ENCODE measurements at places on chromosomes 11 and 22.

GRCh38 chr11:12102588-12103410 is 7.6 kb upstream of the MICAL2 start:
- no peak for DNase-seq

GRCh38 chr11:62430425-62430824 is 11.6 kb downstream of the SCGB1A1 start:
- DNase-seq = no peak

DNA sequence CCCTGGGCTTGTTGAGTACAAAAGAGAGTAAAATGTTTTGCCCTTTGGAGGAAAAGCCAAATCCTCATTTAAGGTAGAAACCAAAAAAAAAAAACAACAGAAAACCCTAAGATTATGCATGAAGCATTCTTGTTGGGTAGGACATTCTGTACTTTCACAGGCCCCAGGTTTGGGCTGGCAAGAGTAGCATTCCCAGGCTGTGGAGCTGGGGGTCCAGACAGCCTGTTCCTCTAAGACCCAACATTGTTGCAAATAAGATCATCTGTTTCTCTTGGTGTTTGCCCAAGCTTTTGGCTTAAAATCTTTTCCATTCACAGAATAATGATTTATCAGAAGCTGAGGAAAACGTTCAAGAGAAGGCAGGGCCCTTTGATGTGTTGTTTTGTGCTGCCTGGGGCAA is 123.8 kb downstream of the MICAL2 start:
- no peak for DNase-seq

GRCh38 chr22:30004694-30005093 is 75.6 kb upstream of the HORMAD2 start:
- no peak for DNase-seq

DNA sequence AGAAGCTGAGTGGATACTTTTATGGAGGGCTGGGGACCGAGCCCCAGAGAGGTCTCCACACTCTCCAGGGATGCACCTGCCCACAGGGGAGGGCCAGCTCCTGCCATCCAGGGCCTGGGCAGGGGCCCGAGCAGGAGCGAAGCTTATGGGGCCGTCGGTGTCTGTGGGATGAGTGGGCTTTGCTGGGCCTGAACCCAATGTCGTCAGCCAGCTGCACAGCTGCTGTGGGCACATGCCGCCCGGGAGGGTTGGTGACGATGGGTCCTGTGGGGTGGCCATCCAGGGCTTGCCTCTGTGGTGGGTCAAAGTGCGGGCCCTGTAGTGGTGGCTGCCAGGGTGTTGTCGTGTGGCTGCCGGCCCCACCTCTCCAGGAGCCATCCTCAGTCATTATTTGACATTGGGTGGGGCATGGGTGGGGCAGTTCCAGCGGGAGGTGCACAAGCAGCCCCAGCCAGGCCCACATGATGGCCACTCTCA is 447.1 kb downstream of the TBC1D22A start:
- DNase-seq = no peak

GRCh38 chr22:31846161-31847115 is 92.6 kb downstream of the DEPDC5 start:
- no peak for DNase-seq

DNA sequence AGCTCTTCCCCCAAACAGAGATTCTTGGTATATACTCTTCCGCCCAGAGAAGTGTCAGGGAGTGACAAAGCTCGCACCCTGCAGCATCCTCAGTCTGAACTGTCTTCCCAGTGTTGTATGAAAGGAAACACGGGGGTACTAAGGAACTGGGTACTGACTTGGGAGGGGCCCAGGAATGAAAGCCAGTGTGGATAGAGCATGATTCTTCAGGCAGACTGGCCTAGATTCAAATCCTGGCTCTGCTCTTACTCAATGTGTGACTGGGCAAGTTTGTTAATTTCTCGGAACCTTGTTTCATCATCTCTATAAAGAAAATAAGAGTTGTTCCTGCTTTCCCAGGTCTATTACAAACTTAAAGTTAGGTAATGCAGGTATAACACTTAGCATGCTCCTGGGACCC is 266.0 kb upstream of the NARS2 start:
- no peak for DNase-seq

- no peak for DNase-seq
These were observed 25.5 kb downstream of the RTN4R start for GRCh38 chr22:20242393-20243175.

DNA sequence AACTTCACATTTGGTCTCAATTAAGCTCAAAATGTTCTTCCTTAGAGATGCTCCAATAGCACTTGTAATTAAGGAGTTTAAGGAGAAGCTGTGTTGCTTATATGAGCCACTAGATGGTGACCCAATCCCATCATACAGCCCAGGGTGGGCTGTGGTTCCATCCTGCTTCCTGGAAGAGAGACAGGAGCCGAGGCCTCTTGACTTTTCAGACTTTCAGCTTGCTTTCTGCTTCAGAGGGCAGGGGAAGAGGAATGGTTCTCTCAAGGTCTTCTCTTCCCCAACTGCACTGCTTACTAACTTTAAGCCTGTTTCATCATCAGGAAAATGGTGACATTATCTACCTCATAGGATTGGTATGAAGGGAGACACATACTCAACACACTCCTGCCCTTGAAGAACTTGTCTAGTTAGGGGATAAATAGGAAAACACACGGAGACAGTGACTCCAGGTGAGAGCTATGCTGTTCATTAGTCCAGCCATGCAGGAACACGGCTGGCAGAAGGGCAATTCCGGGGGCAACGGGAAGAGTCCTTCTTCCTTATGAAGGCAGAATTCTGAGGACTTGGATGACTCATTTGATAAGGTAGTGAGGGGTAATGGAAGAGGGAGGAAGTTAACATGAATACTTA is 20.1 kb downstream of the TMEM218 start:
- peak; percentile 34 for DNase-seq

DNA sequence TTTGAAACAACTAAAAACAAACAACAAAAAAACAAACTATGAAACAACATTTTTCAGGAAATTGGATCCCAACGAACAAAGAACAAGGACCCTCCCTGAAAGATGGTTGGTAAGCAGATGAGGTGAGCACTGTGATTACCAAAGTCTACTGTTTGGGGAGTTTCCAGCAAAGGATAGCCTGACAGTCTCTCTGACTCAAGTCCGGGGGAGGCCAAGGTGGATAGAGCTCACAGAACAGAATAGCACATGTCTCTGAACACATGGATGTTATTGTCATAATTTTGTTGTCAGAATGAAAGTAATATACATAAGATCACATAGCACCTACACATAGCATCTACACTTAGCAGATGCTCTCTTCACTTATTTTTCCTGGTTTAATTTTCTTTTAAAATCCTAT is 501.3 kb upstream of the TENM4 start:
- no peak for DNase-seq

DNA sequence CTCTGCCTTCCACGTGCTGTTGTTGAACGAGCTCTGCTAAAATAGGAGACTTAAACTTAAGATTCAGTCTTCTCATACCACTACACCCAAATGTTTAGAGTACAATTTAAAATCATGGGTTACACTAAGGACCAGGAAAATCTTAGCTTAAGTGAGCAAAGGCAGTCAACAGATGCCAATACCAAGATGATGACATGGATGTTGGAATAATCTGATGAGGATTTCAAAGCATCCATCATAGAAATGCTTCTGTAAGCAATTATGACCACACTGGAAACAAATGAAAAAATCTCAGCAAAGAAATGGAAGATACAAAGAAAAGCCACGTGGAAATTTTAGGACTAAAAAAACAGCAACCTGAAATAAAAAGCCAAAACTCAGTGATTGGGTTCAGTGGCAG is 109.8 kb downstream of the ATXN10 start:
- DNase-seq = no peak

GRCh38 chr11:129102756-129103155 is 89.4 kb downstream of the ARHGAP32 start:
- no peak for DNase-seq

DNA sequence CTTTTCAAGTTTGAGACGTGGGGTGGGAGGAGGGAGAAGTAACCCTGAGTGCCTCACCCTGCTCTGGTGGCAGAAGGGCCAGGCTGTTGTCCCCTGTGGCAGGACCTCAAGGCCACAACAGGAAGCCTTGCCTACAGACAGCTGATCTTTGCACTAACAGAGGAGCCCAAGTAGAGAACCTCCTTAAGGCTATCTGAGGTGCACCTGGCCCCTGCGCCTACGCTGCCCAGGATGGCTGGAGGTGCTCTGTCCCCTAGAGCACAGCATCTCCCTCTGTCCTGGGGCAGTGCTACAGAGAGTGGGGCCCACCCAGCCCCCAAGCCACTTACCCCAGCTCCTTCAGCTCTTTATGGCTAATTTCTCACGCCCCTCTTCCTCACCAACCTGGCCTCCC is 27.0 kb downstream of the MYO7A start:
- no peak for DNase-seq

- DNase-seq = no peak
These were observed 1.6 kb upstream of the MPEG1 start for GRCh38 chr11:59214141-59214893.

GRCh38 chr22:23113067-23113846 is 28.5 kb downstream of the RSPH14 start:
- DNase-seq = no peak

- DNase-seq = no peak
These were observed 38.9 kb downstream of the CTTN start for GRCh38 chr11:70437111-70437784.
